Hypothalamus (tissue), 51 donors: ENCODE measurements at places on chromosomes 11 and 22.

DNA sequence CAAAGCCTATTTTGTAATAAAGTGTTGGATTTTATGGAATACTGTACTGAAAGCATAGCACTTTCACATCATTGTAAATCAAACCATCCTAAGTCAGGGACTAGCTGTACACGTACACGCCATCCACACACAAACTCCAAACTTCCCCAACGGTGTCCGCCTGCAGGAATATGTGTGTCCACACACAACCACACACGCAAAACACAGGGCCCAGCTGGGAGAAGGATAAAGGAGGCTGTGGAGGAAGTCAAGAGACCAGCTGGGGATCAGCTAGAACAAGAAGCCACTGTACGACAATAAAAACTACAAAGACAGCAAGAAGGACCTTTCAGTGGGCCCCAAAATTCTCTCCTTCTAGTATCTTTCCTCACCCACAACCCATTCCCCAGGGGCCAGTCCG, 1.6 kb downstream of the TRIM29 start:
- no peak for DNase-seq

- DNase-seq: no peak
Observed at GRCh38 chr22:22380098-22381030, 128.2 kb downstream of the ZNF280B start.

- no peak for DNase-seq
Observed at GRCh38 chr11:3225159-3225758, 6.6 kb upstream of the MRGPRG start.

DNA sequence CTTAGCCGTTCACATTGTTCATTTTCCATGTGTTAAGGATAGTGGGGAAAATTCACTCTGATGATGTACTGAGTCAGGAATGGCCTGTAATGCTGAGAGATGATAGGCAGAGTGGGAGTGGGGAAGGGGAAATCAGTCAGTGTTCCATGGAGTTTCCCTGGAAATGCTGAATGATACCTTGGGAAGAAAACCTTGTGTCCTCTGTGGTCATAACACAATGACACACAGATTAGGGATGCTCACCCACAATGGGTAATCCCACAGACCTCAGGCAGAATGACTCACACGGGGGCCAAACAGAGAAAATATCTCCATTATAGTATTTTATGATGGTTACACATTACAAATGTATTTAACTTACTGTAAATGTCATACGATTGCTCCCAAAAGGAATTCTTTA, 118.0 kb downstream of the SNX19 start:
- DNase-seq: no peak

- DNase-seq: no peak
Observed at GRCh38 chr11:2178906-2179494, 7.4 kb upstream of the TH start.

GRCh38 chr11:67614730-67615714, 8.3 kb downstream of the NDUFV1 start:
- DNase-seq: no peak

DNA sequence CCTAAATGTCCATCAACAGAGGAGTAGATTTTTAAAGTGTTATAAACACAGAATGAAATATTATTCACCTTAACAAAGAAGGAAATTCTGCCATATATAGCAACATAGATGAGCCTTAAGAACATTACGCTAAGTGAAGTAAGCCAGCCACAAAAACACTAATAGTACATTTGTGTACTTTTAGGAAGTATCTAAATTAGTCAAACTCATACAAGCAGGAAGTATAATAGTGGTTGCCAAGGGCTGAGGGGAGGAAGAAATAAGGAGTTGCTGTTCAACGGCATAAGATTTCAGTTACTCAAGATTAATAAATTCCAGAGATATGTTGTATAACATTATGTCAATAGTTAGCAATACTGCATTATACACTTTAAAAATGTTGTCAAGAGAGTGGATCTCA, 181.7 kb upstream of the ZC3H12C start:
- no peak for DNase-seq

GRCh38 chr11:70313945-70314344, 43.5 kb downstream of the PPFIA1 start:
- no peak for DNase-seq

DNA sequence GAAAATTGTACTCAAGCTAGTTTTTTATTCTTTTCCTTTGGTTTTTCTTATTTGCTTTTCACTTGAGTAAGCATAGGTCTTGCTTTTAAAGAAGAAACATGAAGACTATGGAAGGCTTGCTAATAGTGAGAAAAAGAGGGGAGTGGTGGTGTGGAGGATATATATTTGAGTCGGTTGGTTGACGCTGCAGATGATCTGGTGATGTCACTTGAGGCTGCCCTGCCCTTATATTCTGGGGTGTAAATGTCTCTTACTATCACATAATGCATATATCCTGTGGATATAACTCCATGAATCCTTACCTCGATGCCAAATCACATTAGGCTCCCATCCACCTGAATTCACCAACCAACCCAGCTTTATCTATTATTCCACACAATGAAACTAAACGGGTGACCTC, 2.9 kb downstream of the GRIA4 start:
- DNase-seq: no peak

GRCh38 chr11:76160856-76161255, 45.4 kb downstream of the WNT11 start:
- no peak for DNase-seq

DNA sequence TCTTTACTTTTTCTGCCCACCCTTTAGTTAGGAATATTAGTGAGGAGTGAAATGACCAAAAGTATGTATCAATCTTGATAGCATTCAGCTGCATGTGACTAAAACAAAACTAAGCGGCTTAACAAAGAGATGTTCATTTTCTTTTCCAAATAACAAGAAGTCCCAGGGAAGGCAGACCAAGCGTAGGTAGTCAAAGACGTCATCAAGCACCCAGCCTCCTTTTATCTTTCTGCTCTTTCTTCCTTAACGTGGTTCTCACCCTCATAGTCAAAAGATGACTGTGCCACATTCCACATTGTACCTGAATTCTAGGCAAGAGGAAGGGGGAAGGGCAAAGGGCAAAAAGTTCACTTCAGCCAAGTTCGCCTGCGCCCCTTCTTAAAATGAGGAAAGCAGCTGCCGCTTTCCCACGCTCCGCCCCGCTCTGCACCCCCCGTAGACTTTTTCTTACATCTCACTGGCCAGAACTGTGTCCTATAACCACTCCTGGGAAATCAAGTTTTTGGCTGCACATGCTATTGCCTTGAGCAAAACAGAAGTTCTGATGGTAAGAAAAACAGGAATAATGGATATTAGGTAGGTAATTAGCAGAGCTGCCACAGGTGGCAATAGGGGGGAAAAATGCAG, 14.6 kb upstream of the PGM2L1 start:
- DNase-seq: no peak

- no peak for DNase-seq
Observed at GRCh38 chr11:126185259-126186024, 26.0 kb downstream of the RPUSD4 start.

DNA sequence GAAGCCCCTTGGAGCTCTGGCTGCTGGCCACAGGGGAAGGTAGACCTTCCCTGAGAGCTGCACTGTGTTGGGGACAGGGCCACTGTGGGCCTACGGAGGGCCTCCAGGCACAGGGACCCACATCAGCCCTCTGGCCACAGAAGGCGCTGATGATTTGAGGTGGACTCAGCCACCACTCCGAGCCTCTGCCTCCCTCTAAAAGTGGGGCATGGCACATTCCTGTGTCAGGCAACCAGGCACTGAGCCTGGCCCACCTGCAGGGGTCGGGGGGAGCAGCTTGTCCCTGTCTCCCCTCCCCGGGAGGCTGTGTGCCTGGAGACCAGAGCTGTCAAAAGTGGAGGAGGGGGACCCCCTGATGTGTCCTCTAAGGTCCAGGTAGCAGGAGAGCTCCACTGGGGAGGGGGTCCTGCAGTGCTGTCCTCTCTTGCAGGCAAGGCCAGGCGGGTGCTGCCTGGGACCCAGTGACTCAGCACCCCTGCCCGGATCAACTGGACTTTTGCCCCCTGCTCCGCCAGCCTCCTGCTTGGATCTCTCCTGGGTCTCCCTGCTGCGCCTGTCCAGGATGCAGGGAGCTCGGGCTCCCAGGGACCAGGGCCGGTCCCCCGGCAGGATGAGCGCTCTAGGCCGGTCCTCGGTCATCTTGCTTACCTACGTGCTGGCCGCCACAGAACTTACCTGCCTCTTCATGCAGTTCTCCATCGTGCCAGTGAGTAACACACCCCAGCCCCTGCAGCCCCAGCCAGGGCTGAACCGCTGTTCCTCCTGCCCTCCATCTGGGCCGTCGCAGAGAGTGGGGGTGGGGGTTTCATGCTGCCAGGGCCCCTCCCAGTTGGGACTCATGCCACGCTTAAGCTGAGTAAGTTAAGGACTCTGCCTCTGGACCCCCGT, 17.5 kb upstream of the CDKN1C start:
- DNase-seq: no peak

GRCh38 chr22:37817705-37818408, 5.3 kb upstream of the GALR3 start:
- DNase-seq: peak; percentile 70

GRCh38 chr11:125174686-125175085, 10.1 kb downstream of the PKNOX2 start:
- no peak for DNase-seq

DNA sequence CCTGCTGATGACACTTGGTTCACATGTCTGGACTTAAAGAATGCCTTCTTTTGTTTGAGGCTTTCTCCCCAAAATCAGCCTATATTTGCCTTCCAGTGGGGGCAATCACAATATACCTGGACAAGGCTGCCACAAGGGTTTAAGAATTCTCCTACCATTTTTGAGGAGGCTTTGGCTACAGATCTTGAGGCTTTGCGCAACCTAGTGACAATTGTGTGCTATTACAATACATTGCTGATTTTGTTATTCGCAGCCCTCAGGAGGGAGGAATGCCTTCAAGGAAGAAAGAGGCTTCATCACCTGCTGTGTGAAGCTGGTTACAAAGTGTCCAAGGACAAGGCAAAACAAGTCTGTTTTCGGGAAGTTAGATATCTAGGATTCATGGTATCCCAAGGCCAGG, 50.8 kb upstream of the OR4C15 start:
- no peak for DNase-seq

DNA sequence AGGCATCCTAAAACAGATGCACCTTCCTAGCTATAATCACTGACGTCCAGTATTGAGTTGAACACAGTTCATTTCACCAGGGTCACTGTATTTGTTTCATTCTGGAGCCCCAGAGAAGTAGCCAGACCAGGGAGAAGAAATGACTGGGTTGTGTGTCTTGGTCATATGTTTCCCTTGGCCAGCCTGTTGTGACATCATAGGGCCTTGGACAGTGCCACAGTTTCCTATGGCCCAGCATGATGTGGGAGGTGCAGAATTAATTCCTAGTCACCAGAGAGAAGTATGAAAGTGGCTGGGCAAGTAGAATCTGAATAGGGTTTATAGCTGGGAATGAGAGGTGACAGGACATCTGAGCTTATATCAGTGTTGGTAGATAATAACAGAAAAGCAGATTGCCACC, 84.0 kb upstream of the ZBED5 start:
- no peak for DNase-seq

GRCh38 chr22:38244106-38244505, 28.7 kb downstream of the TMEM184B start:
- no peak for DNase-seq

DNA sequence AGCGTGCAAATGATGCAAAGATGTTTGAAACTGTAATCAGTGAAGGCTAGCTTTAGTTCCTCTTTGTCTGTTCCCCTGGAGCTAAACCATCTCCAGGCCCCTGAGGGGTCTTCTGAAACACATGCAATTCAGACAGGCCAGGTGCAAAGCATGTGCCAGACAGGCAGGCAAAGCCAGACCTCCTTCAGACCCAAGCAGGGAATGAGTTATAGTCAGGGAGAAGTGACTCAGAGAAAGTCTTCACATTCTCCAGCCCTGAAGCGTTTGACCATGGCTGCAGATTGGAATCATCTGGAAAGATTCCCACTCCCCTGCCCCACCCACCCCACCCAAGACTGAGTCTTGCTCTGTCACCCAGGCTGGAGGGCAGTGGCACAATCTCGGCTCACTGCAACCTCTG, 187.0 kb upstream of the ISX start:
- DNase-seq: no peak

DNA sequence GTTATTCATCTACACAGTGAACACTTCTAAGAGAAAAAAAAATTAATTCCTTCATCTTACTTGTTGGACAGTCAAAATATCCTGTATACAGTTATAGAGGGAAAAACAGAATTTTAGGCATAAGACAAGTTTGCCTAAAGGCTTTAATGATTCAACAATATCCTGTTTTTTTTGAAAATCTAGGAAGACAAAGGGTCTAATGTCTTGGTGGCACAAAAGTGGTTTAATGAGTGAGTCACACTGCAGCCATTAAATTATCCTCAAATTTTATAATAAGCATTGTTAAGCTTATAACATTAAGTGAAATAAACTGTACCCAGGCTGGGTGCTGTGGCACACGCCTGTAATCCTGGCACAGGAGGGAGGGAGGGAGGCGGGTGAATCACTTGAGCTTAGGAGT, 72.9 kb downstream of the GAB2 start:
- DNase-seq: no peak

GRCh38 chr11:71372693-71373657, 75.2 kb downstream of the DHCR7 start:
- DNase-seq: no peak

DNA sequence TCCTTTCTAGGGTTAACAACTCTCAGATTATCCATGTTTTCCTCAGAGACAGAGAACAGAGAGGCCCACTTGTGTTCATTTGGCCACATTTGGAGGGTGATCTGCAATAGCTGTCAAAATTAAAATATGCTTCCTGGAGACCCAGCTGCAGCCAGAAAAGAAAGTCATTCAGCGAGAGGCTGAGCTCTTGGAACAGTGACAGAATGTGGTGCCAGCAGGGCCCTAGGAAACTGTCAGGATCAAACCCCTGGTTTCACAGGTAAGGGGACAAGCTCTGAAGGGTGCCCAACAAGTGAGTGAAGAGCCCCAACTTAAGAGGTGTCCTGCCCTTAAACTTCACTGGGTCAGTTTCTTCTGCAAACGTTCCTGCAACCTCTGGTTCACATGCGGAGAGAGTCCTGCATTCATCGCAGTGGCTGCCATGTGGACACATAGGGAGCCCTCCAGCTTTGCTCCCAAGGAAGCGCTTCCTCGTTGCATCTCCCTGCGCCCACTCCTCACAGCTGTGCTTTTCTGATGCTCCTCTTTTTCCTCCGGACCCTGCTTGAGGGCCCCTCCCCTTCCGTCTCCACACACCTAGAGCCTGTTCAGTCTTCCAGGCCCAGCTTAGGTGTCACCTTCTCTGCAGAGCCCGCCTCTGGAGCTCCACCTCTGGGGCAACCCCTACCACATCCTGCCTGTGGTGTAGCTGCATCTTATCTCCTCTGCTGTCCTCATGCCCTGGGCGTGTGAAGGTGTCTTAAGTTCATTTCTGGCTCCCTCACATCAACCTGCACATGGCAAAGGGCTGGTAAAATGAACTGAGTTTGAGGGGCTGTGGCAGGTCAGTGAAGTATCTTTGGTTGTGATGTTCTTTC, 3.9 kb downstream of the UCP3 start:
- DNase-seq: no peak

GRCh38 chr22:42323971-42324370, 53.5 kb upstream of the TCF20 start:
- no peak for DNase-seq

GRCh38 chr22:38862375-38863329, 9.4 kb downstream of the CBX6 start:
- DNase-seq: peak; percentile 51

- DNase-seq: no peak
Observed at GRCh38 chr11:35454362-35454761, 35.0 kb upstream of the SLC1A2 start.
